ENCODE measurements at places on chromosomes 2 and 18. TPM values are rescaled to one million over a fixed set of nuclear protein-coding genes. Genes with fewer than 3 reads are reported as not detected.

Gene TYMS
- 86.4 TPM for total RNA-seq

Gene GAL3ST2
- total RNA-seq = 0.73 TPM

Gene GNAL
- total RNA-seq = 26.7 TPM

Gene ALLC
- not detected for total RNA-seq

Gene DPP10
- total RNA-seq = 6.0 TPM

Gene CCDC148
- total RNA-seq = 2.1 TPM

Gene UGT1A9
- not detected for total RNA-seq

Gene SH3RF3
- 0.78 TPM for total RNA-seq

Gene CAMKMT
- total RNA-seq = 21.3 TPM

Gene CD28
- total RNA-seq = 0.11 TPM

- peaks cover 32% of the 10 kb centered on the region for H3K4me1 ChIP-seq
- no peak overlapping the region for H3K4me3 ChIP-seq
- no peak overlapping the region for H3K27ac ChIP-seq
- no peaks in the 10 kb centered on the region for H3K36me3 ChIP-seq
- H3K27me3 ChIP-seq = no peaks in the 10 kb centered on the region
- no peak for DNase-seq
These were observed 76.5 kb downstream of the SOCS6 start for GRCh38 chr18:70365361-70365760.

- peaks cover 23% of the 10 kb centered on the region for H3K4me1 ChIP-seq
- DNase-seq = no peak
- H3K27ac ChIP-seq = peak overlapping the region; percentile 8
- no peak overlapping the region for H3K4me3 ChIP-seq
- no peaks in the 10 kb centered on the region for H3K36me3 ChIP-seq
- peaks cover 40% of the 10 kb centered on the region for H3K27me3 ChIP-seq
These were observed 5.8 kb downstream of the TWIST2 start for GRCh38 chr2:238853721-238854120.

GRCh38 chr18:79309614-79310358 is 85.9 kb upstream of the NFATC1 start:
- no peak for DNase-seq
- no peak overlapping the region for H3K4me3 ChIP-seq
- peaks cover 8% of the 10 kb centered on the region for H3K36me3 ChIP-seq
- no peaks in the 10 kb centered on the region for H3K27me3 ChIP-seq
- H3K27ac ChIP-seq = no peak overlapping the region
- H3K4me1 ChIP-seq = no peaks in the 10 kb centered on the region

- H3K36me3 ChIP-seq = peaks cover 2% of the 10 kb centered on the region
- H3K4me1 ChIP-seq = peaks cover 6% of the 10 kb centered on the region
These were observed 99.5 kb downstream of the HS1BP3 start for GRCh38 chr2:20551260-20551944.

- no peaks in the 10 kb centered on the region for H3K27me3 ChIP-seq
- DNase-seq = no peak
- H3K27ac ChIP-seq = no peak overlapping the region
- H3K4me3 ChIP-seq = no peak overlapping the region
- H3K4me1 ChIP-seq = no peaks in the 10 kb centered on the region
These were observed 2.0 kb downstream of the EDAR start for GRCh38 chr2:108986916-108987510.

- H3K4me3 ChIP-seq = no peak overlapping the region
- H3K27ac ChIP-seq = no peak overlapping the region
- no peaks in the 10 kb centered on the region for H3K27me3 ChIP-seq
- peaks cover 9% of the 10 kb centered on the region for H3K4me1 ChIP-seq
These were observed 184.2 kb upstream of the ACAA2 start for GRCh38 chr18:49997558-49997957.
